ENCODE measurements at places on chromosomes 12 and 14.

DNA sequence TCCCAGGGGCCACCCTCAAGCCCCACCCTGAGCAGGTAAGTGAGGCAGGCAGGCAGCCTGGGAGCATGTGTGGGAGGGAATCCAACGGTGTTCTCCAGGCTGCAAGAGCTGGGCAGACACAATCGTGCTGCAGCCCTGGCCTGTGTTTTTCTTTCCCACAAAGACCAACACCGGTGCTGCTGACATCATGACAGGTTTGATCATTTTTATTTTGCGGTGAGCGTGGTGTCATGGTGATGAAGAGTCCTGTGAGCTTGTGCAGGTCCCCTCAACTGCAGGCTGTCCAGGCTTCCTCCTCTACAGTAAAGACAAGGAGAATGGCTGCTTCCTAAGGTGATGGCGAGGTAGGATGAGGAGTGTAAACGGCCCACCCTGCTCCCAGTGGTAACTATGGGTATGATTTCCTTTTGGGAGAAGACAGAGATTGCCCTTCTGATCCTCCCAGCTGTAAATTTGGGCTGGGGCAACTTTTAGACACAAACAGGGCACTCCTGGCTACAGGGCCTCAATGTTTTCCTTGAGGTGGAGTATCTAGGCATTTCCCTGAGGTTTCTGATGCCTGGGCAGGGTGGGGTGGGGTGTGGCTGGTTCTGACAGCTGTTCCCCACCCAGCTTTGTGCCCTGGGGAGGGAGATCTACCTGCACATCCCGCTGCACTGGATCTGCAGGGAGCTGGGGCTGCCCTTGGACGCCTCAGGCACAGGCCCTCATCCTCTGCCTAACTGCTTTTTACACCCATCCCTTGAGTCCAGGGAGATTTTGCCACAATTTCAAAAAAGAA, 109.1 kb downstream of the VCPKMT start:
- DNase-seq = peak; percentile 62

- DNase-seq = no peak
Measured at GRCh38 chr14:87081004-87081403, 912.0 kb downstream of the GALC start.

DNA sequence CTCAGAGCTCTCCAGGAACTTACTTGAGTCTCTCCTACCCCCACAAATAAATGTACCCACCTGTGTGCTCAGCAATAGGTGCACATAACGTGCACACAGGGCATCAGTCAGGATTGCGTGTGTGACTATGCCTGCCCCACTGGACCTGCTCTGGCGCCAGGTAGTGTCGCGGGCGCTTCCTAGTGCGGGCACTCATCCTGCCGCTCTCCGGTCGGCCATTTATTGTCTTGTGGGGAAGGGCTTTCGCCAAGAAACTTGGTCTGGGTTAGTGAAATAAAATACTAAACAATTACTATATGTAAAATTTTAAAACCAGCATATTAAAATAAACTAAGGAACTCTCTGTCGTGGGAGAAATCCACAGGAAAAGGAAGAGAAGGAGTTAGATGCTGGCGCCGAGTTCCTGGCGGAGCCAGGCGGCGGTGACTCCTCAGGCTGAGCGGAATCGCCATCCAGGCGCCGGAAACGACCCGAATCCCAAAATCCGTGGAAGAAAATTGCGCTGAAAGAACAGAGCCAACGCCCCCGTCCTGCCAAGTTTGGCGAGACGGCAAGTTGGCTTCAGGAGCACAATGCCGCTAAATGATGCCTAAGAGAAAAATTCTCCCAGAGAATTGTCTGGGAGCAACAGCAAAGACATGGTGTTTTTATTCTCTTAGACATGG, 7.9 kb upstream of the HOXC13 start:
- DNase-seq = no peak

GRCh38 chr12:42407306-42407705, 81.3 kb downstream of the PPHLN1 start:
- no peak for DNase-seq

DNA sequence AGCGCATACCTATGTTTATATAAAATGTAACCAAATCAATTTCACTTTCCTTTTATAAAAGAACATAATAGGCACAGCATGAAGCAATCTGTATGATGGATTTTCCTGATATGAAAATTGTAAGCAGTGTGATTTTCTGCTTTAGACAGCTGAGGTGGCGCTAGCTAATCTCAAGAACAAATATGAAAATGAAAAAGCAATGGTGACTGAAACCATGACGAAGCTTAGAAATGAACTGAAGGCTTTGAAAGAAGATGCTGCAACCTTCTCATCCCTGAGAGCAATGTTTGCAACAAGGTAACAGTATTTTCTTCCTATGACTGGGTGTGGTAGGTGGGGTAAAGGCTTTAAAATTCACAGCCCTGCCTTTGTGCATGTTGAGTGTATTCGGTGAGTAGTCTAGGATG, 65.0 kb upstream of the FGD4 start:
- DNase-seq = no peak

GRCh38 chr12:66852091-66852490, 173.2 kb upstream of the GRIP1 start:
- DNase-seq = no peak

GRCh38 chr12:52022841-52023181, 16.1 kb downstream of the TAMALIN start:
- DNase-seq = no peak

DNA sequence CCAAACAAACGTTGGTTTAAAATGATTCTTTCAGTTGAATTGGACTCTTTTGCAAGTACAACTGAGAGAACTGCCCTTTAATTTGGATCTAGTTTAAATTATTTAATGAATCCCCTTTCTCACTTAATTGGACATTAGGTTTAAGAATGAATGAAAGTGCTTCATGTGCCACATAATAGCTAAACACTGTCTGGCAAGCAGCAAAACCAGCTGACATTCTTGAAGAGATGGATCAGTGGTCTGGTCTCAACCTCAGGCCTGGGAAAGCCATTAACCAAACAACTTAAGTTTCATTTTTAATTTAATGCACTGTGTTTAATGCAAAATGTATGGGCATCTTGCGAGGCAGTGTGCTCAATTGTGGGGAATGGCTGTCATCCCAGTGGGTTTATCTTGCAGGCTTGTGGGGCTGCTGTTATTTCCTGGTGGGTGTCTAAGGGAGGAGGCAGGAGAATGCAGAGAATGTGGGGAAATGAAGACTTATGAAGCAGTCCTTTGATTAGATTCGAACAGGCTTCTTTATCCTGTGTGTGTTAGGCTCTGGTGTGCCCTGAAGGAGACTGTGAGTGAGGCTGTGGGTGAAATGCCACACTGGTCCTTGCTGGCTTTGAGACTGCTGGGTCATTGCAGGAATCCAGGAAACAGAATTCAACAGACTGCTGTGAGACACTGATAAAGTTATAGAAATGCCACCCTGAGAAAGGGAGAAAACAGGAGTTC, 144.1 kb upstream of the PELI2 start:
- DNase-seq = no peak

DNA sequence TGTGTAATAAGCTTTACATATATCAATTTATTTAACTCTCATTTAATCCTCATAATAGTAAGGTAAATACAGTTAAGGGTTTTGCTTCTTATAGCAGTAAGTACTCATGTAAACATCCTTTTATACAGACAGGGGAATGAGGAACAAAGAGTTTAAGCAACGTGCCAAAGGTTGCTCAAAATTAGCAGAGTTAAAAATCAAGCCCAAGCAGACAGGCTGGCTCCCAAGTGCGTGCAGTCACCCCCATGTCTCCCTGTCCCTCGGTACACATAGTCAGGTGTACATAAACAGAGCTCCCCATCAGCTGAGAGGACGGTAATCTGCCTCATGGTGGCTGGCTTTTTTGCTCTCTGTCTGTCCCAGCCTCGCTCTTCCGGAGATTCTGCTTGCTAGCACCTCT, 126.4 kb downstream of the DERA start:
- no peak for DNase-seq

Data from HT-29 (cell line).